ENCODE measurements at places on chromosomes 3 and 15. TPM values are rescaled to one million over a fixed set of nuclear protein-coding genes. Genes with fewer than 3 reads are reported as not detected.

- no peak for DNase-seq
Observed at GRCh38 chr3:147620906-147621305, 211.7 kb downstream of the ZIC1 start.

APBA2 gene
- 8.9 TPM for total RNA-seq

NR2E3 gene
- total RNA-seq, result not detected

DNA sequence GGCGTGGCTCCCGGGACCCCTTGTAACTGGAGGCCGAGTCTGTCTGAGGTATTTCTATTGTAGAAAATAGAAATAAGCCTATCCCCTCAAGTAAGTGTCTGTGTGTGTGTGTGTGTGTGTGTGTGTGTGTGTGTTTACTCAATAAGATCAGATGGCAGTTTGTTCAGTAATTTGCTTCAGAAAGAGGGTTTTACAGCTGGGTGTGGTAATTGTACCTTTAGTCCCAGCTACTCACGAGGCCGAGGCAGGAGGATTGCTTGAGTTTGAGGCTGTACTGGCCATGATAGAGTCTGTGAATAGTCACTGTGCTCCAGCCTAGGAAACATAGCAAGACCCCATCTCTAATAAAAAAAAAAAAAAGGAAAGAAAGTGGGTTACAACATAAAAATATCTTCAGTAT is 8.7 kb downstream of the SPINT1 start:
- DNase-seq, result no peak

GRCh38 chr3:192212979-192213378 is 514.4 kb downstream of the FGF12 start:
- no peak for DNase-seq

SLC12A1 gene
- not detected for total RNA-seq

- DNase-seq, result no peak
Observed at GRCh38 chr3:125594125-125594524, 1.2 kb downstream of the OSBPL11 start.

- no peak for DNase-seq
Observed at GRCh38 chr3:161630794-161631193, 134.2 kb downstream of the OTOL1 start.

GOLGA6D gene
- 0.12 TPM for total RNA-seq

POLQ gene
- 25.1 TPM for total RNA-seq

TMOD2 gene
- 6.7 TPM for total RNA-seq

CCDC39 gene
- not detected for total RNA-seq

SLC28A2 gene
- not detected for total RNA-seq

DNA sequence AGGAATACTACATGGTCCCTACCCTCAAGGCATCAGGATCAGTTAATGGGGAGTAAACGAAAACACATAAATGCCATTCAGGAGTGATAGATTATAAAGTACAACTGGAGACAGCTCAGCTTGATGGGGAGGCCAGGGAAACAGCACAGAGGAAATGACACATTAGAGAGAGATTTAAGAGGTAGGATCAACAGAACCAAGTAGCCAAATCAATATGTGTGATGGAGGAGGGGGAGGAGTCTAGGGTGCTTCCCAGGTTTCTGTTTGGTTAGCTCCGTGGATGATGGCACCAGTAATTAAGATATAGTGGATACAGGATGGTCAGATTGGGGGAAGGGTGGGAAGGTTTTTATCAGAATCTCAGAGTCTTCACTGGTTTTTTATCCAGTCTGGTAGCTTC is 229.5 kb upstream of the ROPN1 start:
- no peak for DNase-seq

DNA sequence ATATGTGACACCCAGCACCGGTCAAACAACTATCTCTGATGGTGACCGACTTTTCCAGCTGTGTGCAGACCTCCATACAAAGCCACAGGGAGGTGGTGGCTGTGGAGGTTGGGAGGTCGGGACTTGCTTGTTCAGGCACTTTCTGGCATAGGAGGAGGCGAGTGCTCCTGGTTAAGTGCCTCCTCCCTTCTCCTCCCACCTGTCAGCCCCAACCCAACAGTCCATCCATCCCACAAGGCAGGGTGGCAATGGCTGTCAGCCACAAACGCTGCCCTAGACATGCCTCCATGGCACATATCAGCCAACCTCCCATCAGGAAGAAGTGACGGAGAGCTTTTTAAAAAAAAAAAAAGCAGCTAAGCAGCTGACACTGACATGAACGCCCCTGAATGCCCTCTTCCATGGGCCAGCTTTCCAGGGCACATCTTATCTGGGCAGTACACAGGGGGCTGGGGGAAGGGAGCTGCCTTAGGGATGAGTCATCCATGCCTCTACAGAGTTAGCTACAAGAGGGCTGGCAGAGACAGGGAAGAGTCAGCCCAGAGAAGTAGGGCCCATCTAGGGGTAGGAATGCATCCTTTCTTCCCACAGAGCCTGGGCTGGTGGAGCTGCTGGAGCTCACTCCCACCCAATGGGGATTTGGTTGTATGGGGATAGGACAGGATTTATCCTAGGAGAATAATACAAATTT is 41.2 kb downstream of the CCDC12 start:
- no peak for DNase-seq

- no peak for DNase-seq
Observed at GRCh38 chr15:98657721-98658120, 9.4 kb downstream of the IGF1R start.

GRCh38 chr3:140505876-140506275 is 172.0 kb upstream of the TRIM42 start:
- no peak for DNase-seq

DNA sequence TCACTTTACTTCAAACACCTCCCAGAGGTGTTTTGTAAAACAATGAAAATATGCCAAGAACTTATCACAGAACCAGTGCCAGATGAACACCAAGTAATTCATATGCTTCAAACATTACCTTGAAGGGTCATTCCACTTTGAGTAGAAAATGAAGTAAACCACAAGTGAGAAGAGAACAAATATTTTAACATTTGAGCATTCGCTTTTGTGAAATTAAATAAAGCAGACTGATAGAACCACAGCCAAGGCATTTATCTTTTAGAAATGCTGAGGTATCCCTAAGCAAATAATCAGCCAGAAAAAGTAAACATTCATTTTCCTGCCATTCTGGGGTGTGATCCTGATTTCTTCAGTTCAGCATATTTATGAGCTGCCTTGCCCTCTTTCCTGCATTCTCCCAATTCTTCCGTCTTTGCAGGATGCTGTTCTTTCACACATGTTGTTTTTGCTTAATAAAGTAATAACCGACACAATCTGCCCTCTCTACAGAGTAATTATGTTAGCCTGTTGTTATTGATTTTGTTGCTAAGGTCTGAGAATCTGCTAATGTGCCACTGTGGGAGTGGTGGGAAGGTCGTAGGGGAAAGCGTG is 235.6 kb upstream of the TGFBR2 start:
- DNase-seq, result no peak

Measured in activated CD4-positive, alpha-beta memory T cell treated with anti-CD3 and anti-CD28 coated beads for 36 hours (primary cell).